ENCODE measurements at places on chromosomes 6 and 20. TPM values are rescaled to one million over a fixed set of nuclear protein-coding genes. Genes with fewer than 3 reads are reported as not detected.
A peak's percentile ranks its signal among the peaks of the same experiment; 100 is the strongest.

GRCh38 chr20:59765599-59766177 is 161.3 kb downstream of the PHACTR3 start:
- no peak overlapping the region for H3K4me3 ChIP-seq
- no peaks in the 10 kb centered on the region for H3K4me1 ChIP-seq
- H3K27me3 ChIP-seq, result peaks cover 6% of the 10 kb centered on the region
- DNase-seq, result peak; percentile 25
- no peaks in the 10 kb centered on the region for H3K36me3 ChIP-seq
- H3K27ac ChIP-seq, result no peak overlapping the region

- H3K4me1 ChIP-seq, result peaks cover 15% of the 10 kb centered on the region
- peak overlapping the region; percentile 98 for H3K27ac ChIP-seq
- no peaks in the 10 kb centered on the region for H3K27me3 ChIP-seq
- no peaks in the 10 kb centered on the region for H3K36me3 ChIP-seq
These were observed 653 bp downstream of the LMBRD1 start for GRCh38 chr6:69796073-69796641.

DNA sequence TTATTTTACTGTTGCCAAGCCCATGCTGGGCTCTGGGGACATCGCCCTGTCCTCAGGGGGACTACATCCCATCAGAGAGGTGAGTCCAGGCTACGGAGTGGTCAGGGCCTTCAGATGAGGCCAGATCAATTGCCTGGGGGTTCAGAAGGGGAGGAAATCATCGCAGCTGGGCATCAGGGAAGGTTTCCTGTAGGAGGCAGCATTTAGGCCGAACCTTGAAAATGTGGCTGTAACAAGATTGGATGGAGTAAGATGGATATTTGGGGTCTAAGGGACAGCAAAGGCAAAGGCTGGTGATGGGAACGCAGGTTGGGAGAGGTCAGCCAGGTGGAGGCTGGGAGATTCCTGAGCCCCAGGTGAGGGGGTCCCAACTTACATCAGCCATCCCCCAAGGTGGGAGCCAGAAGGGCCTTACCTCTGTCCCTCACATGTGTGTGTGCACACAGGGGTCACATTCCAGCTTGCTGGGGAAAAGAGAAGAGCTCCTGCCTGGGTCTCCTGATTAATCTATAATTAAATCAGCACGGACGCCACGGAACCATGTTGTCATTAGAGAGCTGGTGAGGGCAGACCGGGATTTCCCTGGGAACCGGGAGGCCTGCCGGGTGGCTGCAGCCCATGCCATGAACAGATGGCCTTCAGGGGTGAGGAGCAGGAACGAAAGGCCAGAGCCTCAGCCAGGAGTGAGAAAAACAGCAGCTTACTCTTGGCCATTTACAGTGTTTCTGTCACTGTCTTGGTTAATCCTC is 30.5 kb upstream of the DLGAP4 start:
- no peaks in the 10 kb centered on the region for H3K36me3 ChIP-seq
- no peaks in the 10 kb centered on the region for H3K4me1 ChIP-seq
- H3K4me3 ChIP-seq, result no peak overlapping the region
- no peak for DNase-seq
- no peak overlapping the region for H3K27ac ChIP-seq
- no peaks in the 10 kb centered on the region for H3K27me3 ChIP-seq

- no peak overlapping the region for H3K27ac ChIP-seq
- H3K4me3 ChIP-seq, result no peak overlapping the region
- no peaks in the 10 kb centered on the region for H3K36me3 ChIP-seq
- no peaks in the 10 kb centered on the region for H3K27me3 ChIP-seq
These were observed 292.3 kb upstream of the EYS start for GRCh38 chr6:65999288-65999791.

DNA sequence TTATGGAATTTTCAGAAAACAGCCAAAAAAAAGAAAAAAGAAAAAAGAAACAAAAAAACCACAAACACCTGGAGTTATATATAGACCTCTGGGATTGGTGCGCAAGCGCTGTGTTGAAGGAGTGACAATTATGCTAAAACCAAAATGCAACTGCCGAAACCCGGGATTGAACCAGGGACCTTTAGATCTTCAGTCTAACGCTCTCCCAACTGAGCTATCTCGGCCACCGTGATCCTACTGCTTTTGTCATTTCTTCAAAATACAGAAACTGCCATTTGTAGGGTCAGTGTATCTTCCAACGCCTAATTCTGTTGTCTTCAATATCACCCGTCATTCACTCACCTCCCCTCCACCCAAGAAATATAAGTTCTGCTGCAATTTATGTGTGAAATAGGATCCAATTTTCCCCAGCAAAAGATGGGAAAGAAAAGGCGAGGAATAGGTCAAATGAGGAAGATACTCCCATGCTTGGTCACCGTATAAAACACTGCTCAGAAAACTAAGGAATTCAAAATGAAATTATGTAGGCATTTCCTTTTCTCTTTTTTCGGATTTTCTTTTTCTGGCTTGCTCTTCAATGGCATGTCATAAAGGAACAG is 116.0 kb downstream of the TRIM27 start:
- peak; percentile 47 for DNase-seq
- peaks cover 7% of the 10 kb centered on the region for H3K4me1 ChIP-seq
- no peaks in the 10 kb centered on the region for H3K36me3 ChIP-seq
- H3K27me3 ChIP-seq, result peaks cover 91% of the 10 kb centered on the region
- H3K27ac ChIP-seq, result no peak overlapping the region
- H3K4me3 ChIP-seq, result no peak overlapping the region

GRCh38 chr6:35703554-35703953 is 14.8 kb upstream of the FKBP5 start:
- H3K36me3 ChIP-seq, result no peaks in the 10 kb centered on the region
- H3K4me3 ChIP-seq, result no peak overlapping the region
- no peaks in the 10 kb centered on the region for H3K4me1 ChIP-seq
- no peak overlapping the region for H3K27ac ChIP-seq
- DNase-seq, result no peak
- no peaks in the 10 kb centered on the region for H3K27me3 ChIP-seq

DNA sequence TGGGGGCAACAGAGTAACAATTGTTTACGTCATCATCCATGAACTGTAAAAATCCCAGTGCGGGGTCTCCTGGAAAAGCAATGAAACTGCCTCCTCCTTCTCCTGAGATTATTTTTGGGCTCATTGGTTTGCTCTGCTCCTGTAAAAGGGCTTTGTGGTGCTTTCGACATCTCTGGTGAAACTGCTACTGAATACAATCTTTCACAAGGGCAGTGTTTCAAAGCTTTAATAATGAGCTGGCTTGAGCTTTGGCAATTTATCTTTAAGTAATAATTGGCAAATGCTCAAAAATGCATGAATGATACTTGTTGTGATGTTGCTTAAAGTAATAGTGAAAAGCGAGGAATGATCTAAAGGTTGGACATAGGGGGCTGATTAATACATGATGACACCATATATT is 43.5 kb upstream of the ENPP1 start:
- H3K27me3 ChIP-seq, result no peaks in the 10 kb centered on the region
- H3K27ac ChIP-seq, result no peak overlapping the region

GRCh38 chr6:91497770-91498169 is 910.9 kb upstream of the MAP3K7 start:
- H3K4me3 ChIP-seq, result no peak overlapping the region
- no peak for DNase-seq
- H3K27me3 ChIP-seq, result no peaks in the 10 kb centered on the region
- no peak overlapping the region for H3K27ac ChIP-seq
- peaks cover 7% of the 10 kb centered on the region for H3K4me1 ChIP-seq
- no peaks in the 10 kb centered on the region for H3K36me3 ChIP-seq

GRCh38 chr6:139369568-139370282 is 4.7 kb downstream of the CITED2 start:
- peak overlapping the region; percentile 97 for H3K27ac ChIP-seq
- H3K4me1 ChIP-seq, result peaks cover 27% of the 10 kb centered on the region
- H3K4me3 ChIP-seq, result no peak overlapping the region
- H3K36me3 ChIP-seq, result no peaks in the 10 kb centered on the region

- no peaks in the 10 kb centered on the region for H3K36me3 ChIP-seq
- H3K4me3 ChIP-seq, result no peak overlapping the region
- H3K4me1 ChIP-seq, result no peaks in the 10 kb centered on the region
- DNase-seq, result no peak
These were observed 532.8 kb downstream of the QKI start for GRCh38 chr6:163947276-163947675.

GRCh38 chr6:36376742-36377141 is 10.7 kb downstream of the ETV7 start:
- H3K36me3 ChIP-seq, result no peaks in the 10 kb centered on the region
- H3K27ac ChIP-seq, result no peak overlapping the region

- H3K4me3 ChIP-seq, result no peak overlapping the region
- no peaks in the 10 kb centered on the region for H3K4me1 ChIP-seq
- no peak for DNase-seq
- H3K36me3 ChIP-seq, result no peaks in the 10 kb centered on the region
- H3K27ac ChIP-seq, result no peak overlapping the region
- no peaks in the 10 kb centered on the region for H3K27me3 ChIP-seq
These were observed 190.5 kb downstream of the FNDC1 start for GRCh38 chr6:159359581-159360297.

DNA sequence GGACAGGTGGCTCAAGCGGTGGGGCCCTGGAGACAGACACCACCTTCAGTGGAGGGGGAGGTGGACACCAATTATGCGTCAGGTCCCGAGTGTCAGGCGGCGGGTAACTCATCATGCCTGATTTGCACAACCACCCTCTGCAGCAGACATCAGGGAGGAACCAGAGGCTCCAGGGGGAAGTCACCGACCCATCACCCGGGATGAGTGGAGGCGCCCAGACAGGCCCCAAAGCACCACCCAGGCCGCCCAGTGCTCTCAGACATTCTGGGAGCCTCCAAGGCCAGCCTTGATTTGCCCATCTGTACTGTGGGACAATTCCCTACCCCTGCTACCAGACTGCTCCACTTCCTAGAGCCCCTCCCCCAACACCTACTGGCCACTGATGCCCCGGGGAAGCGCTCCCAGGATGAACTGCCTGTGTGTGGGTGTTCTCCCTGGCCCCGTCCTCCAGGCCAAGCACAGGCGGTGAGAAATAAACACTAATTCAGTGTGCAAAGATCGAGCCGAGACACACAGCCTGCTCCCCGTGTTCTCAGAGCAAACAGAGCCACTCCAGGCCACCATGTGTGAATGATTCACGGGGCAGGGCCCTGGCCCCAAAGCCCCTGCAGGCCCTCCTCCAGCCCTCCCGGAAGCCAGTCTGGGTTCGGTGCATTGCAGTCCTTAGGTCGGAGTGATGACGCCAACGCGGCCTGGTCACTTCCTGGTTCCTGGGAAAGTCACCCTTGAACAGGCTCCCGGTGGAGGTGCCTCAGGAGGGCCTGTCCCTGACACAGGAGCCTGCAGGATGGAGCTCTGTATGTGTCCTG is 107.2 kb downstream of the ASXL1 start:
- peak; percentile 94 for DNase-seq
- H3K36me3 ChIP-seq, result no peaks in the 10 kb centered on the region

DNA sequence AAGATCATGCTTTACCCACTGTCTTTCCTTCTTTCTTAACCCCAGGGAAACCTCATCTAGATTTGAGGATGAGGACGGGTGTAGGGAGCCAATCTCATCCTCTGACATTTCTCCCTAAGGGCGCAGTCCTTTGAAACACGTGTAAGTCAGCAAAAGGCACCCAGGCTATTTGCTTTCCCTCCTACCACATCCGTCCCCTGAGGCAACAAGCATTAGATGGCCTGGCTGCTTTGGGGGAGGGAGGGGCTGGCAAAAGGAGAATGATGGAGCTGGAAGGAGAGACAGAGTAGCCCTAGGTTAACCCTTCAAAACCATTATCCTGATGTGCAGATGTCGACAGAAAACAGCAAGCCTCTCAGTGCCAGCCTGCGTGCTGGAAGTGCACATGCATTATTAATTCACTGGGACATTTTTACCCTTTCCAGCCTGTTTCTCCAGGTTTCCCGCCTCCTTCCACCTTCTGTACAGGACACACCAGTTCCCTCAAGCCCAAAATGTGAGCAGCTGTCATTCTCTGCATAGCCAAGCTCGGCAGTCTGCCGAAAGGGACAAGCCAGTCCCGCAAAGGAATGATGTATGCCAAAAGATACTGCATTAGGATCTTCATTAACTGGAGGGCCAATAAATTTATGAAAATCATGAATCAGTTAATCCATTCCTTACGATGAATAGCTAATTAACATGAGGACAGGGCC is 547.2 kb downstream of the CD83 start:
- H3K4me1 ChIP-seq, result peaks cover 6% of the 10 kb centered on the region
- H3K27ac ChIP-seq, result no peak overlapping the region
- DNase-seq, result no peak
- no peak overlapping the region for H3K4me3 ChIP-seq
- H3K36me3 ChIP-seq, result no peaks in the 10 kb centered on the region
- no peaks in the 10 kb centered on the region for H3K27me3 ChIP-seq

GRCh38 chr20:33539129-33539528 is 49.2 kb downstream of the CBFA2T2 start:
- no peaks in the 10 kb centered on the region for H3K27me3 ChIP-seq
- DNase-seq, result no peak
- no peak overlapping the region for H3K4me3 ChIP-seq
- peaks cover 33% of the 10 kb centered on the region for H3K4me1 ChIP-seq

DNA sequence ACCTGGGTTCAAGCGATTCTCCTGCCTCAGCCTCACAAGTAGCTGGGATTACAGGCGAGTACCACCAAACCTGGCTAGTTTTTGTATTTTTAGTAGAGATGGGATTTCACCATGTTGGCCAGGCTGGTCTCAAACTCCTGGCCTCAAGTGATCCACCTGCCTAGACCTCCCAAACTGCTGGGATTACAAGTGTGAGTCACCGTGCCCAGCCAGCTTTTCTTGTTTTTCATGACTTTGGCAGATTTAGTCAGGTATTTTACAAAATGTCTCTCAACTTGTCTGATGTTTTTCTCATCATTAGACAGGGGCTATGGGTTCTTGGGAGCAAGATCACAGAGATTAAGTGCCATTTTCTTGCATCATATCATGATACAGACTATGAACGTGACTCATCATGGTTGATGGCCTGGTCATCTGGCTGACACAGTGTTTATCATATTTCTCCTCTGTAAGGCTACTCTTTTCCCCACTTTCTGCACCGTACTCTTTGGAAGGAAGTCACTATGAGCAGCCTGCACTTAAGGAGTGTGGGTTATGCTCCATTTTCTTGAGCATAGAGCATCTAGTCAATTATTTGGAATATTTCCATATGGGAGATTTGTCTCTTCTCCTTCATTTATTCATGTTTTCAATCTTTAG is 67.8 kb downstream of the RNF182 start:
- no peaks in the 10 kb centered on the region for H3K4me1 ChIP-seq
- DNase-seq, result no peak
- H3K27ac ChIP-seq, result no peak overlapping the region

DNA sequence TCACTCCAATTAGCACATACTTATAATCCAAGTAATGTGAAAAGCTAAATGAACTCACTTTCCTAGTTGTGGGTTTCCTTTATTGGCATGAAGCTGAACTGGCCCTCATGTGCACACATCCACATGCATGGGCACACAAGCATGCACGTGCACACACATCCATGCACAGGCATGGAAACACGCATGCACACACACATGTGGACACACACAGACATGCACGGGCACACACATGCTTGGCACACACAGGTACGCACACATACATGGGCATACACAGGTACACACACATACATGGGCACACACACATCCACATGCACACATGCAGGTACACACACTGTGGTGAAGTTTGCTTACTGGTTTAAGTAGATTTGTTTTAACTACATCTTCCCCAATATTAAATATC is 23.8 kb downstream of the SYNDIG1 start:
- no peaks in the 10 kb centered on the region for H3K27me3 ChIP-seq
- H3K36me3 ChIP-seq, result no peaks in the 10 kb centered on the region
- no peak overlapping the region for H3K27ac ChIP-seq
- peaks cover 10% of the 10 kb centered on the region for H3K4me1 ChIP-seq

LCA5 gene
- 3.6 TPM for polyA plus RNA-seq

Measured in hepatocyte (in vitro differentiated cells).